ENCODE measurements at places on chromosomes 6 and 20.

GRCh38 chr6:7170117-7170732 lies 62.5 kb downstream of the RREB1 start:
- DNase-seq = no peak

- no peak for DNase-seq
Observed at GRCh38 chr6:10550764-10551163, 29.6 kb downstream of the GCNT2 start.

DNA sequence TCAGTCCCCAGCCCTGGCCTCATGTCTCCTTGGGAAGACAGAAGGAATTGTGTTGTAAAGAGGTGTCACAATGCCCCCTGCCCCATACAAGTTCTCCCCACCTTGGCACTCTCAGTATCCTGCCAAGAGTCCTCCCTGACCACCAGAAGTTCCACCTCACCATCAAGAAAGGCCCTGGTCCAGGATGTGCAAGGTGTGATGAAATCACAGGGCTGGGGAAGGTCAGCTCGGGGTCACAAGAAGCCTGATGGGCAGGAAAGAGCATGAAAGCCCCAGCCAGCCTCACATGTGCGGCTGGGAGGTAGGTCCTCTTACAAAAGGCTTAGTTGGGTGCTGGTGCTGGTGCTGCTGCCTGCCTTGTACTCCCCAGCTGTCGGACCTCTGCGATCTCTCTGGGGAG lies 12.9 kb upstream of the C6orf132 start:
- DNase-seq = no peak

DNA sequence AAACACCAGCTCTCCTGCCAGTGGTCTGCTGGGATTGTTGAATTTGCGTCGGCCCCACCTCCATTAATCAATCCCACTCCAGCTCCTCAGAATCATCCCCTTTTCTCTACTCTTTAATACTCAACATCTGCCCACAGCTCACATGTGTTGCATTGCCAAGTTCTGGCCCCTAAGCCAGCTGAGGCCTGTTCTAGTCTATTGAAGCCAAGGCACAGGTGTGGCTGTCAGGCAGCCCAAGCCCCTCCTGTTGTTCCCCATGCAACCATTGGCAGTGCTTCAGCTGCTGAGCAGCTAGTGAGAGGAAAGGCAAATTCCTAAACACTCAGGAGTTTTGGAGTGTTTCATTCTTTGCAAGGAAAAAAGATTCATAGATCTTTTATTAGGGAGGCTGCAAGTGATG lies 128.0 kb upstream of the NT5E start:
- DNase-seq = no peak

GRCh38 chr6:75556240-75556639 lies 45.4 kb upstream of the SENP6 start:
- DNase-seq = no peak

DNA sequence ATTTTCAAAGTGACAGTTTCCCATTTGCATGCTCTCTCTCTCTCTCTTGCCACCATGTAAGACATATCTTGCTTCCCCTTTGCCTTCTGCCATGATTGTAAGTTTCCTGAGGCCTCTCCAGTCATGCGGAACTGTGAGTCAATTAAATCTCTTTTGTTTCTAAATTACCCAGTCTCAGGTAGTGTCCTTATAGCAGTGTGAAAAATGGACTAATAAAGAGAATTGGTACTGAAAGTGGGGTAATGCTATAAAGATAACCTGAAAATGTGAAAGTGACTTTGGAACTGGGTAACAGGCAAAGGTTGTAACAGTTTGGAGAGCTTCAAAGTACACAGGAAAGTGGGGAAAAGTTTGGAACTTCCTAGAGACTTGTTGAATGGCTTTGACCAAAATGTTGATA lies 389.8 kb downstream of the GRIK2 start:
- DNase-seq = no peak

DNA sequence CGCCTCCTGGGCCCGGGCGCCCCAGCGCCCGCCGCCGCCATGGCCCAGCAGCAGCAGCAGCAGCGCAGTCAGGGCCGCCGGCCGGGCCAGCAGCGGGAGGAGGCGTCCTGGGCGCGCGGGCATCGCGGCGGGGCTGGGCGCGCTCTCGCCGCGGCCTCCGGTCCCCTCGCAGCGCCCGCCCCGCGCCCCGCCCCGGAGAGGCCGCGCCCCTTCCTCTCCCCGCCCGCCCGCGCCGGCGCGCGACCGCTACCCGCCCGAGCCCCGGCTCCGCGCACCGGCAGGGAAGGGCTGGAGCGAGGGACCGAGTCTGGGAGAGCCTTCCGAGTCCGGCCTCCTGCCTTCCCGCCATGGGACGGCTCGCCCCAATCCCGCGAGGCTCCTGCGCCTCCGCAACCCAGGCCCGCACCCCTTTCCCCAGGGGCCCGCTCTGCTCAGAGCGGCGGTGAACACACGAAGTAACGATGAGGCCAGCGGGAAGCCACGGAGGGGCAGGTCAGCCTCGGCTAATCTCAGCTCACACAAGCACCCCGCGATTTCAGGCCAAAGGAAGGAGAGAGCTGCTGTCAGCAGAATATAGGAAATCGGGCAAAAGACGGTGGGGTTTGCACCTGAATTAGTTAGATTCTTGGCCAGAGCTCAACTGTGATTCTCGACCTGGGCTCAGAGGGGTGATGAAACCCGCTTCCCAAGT lies at the start of gene TXNDC5:
Gene TXNDC5, minus strand, starts transcription at position 135 of the 691 bp plus-strand sequence. Its CDS starts 12 bp downstream, at position 123.
- peak; percentile 80 for DNase-seq

DNA sequence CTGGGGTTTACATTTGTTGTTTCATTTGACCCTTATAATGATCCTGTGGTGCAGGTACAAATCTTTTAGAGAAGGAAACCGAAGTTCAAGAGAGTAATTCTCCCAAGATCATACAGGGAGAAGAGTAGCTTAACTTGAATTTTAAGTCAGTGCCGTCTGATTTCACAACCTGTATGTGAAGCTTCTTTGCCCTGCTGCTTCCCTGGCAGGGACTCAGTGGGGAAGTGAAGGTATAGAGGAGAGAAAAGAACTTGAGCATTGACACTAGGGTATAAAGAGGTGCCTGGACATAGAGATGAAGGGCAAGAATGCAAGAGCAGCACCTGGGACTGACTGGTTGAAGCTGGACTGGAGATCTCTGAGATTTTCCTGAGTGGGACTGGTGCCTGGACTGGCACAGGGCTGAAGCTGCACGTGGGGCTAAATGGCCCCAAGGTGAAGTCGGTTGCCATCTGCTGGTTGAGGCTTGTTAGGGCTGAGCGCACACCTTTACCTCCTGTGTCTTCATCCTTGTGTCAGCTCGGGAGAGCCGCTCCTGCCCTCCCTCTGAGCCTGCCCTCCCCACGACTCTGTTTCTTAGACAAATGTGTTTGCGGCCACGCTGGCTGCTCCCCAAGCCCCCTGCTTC lies 41.8 kb downstream of the FARS2 start:
- peak; percentile 80 for DNase-seq

GRCh38 chr6:152952866-152953509 lies 29.9 kb downstream of the FBXO5 start:
- DNase-seq = peak; percentile 18

GRCh38 chr6:636488-636887 lies 20.4 kb downstream of the HUS1B start:
- DNase-seq = no peak

GRCh38 chr20:49893242-49894072 lies 21.9 kb downstream of the SPATA2 start:
- no peak for DNase-seq

- no peak for DNase-seq
Observed at GRCh38 chr20:15613530-15613929, 959.7 kb downstream of the KIF16B start.

DNA sequence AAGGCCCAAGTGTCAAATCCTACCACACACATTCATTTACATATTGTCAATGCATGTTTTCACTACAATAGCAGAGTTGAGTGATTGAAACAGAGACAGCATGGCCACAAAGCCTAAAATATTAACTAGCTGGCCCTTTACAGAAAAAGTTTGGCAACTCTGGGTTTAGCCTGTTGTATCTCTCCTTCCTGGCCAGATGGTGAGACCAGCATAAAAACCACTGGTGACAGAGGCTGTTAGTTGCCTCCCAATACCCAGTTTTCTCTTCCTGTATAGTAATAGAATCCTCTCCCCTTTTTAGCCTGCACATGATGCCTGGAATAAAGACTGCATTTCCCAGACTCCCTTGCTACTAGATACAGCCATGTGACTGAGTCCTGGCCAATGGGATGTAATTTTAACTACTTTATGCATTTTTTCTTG lies 100.0 kb upstream of the TAB2 start:
- peak; percentile 17 for DNase-seq

All from MM.1S (cell line).